Vagina (tissue), 2 donors: ENCODE measurements at places on chromosomes 6 and 20. TPM values are rescaled to one million over a fixed set of nuclear protein-coding genes. Genes with fewer than 3 reads are reported as not detected.

DNA sequence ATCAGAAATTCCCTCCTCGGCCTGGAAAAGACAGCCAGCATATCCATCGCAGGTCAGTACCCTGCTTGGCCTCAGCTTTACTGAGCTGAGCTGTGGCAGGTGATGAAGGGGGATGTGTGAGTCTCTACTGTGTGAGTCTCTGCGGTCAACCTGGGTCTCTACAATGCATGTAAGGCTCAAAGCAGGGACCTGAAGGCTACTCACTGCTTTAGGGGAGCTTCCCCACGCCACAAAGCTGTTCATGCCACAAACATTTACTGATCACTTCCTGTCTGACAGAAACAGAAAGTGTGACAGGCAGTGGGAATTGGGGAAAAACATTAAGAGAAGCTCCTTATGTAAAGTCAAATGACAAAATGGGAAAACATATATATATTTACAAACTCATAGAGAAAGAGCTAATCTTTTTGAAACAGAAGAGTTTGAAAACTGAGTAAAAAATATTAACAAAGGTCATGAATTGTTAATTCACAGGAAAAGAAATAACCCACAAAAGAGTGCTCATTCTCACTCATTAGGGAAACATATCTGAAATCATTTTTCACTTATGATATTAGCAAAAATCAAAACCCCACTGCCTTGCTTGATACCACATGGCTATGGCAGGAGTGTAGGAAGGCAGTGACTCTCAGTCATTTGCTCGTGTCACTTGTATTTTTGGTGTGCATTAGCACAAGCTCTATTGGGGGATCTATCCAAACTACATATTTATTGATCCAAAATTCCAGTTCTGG lies 5.8 kb downstream of the BTN3A3 start:
- DNase-seq, result no peak

DNA sequence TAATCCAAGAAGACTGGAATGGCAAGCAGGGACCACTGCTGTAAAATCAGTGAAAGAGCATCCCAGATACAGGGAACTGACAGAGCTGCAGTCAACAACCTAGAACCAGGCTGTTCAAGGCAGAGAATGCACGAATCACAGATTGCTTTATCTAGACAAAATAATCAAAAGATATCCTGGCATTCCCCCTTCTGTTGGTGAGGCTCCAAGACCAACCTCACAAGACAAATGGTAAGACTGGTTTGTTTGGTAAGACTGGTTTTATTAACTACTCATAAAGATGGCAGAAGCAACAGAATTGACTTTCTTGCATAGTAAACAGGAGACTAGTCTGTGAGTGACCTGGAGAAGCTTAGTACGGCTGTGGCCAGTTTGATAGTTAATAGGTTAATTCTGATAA lies 88.8 kb upstream of the AHI1 start:
- DNase-seq, result no peak

- no peak for DNase-seq
Observed at GRCh38 chr6:40387127-40387870, 199.9 kb downstream of the LRFN2 start.

DNA sequence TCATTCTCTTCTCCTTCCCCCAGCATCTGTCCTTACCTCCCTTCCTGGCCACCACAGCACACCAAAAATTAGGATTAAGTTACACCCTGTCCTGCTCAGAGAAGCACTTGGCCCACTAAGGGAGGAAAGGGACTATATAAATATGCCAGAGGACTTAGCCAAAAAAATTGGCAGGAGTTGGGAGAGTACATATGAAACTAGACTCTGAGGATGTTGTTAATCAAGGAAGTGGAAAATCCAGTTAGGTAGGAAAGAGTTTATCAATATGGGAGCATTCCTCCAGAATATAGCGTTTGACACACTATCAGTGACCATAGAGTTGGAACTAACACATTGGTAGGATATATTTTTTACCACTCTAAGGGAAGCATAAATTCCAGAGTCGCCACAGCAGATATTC lies 57.3 kb upstream of the TSHZ2 start:
- no peak for DNase-seq

DNA sequence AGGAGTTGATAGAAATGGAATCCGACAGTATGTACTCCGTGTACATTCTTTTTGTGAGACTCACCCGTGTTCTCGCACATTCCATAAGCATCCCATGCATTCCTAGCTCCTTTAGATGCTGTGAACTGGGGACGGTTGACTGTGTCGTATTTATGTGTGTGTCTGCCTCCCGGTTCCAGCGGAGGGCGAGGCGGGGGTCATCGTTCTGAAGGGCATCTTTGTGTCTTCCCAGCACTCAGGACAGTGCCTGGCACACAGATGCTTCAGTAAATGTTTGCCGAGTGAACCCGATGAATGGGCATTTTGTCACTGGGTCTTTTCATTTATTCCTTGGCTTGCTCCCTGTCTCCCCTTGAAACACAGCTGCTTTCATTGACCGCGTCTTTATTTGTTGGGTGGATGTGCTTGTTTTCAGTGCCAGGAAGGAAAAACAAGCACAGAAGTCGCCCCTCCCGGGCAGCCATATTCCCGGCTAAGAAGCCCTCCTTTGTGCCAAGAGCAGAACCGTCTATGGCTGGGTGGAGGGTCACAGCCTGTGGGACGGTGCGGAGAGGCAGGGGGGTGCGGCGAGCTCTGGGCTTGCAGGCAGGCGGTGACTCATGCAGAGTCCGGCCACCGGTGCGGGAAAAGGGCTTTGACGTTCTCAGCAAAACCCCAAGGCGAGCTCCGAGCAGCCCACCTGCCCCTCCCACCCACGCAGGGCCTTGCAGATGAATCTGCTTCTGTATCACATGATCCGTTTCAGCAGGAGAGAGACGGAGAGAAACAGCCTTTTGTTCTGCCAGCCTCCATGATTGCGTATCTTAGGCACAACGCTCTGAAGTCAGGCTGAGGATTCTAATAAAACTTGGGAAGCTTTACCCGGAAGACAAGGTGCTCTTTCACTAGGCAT lies 11.2 kb upstream of the PSMG4 start:
- DNase-seq, result no peak

- DNase-seq, result no peak
Observed at GRCh38 chr6:136254851-136255466, 4.8 kb upstream of the MTFR2 start.

DNA sequence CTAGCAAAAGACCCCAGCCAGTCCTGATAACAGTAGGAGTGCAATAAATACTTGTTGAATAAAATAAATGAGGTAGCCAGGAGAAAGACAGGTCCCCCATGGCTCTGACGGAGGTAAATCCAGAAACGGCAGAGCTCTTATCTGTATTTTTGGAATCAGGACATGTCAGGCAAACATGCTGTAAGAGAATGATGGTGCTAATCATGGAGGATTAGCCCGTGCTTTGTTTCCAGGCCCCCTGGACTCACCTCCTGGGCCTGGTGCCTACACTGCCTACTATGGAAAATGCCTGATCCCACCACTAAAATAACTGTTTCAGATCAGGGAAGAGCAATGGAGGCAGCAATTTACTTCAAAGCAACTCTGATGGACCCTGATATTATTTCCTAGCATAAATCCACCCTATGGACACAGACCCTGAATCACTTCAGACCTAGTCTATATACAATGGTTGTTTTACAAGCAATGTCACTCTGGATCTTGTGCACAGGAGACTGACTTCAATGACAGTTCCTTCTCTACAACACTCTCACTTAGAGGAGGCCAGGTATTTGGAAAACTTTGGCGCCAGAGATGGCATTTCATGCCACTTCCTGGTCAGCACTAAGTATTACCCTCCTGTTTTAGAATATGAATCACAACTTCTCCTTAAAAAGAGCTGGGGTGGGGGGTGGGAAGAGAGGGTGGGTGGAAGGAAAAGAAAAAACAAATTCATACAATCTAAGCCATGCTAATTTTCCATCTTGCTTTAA lies 6.4 kb downstream of the MRPL14 start:
- no peak for DNase-seq

DNA sequence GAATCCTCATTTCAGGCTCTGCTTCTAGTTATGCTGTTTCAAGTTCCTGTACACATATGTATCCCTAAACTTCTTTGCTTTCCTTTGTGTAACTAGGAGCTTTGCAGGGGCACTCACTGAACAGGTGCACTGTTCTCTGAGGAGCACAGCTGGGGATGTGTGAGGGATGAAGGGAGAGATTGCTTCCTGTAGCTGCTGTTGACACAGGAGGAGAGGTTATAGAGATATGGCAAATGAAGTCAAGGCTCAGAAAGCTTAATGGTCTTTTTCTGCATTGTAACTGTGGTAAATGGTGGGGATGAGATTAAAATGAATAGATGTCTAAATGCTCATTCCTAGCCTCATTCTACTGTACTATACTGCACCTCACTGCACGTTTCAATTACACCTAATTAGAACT lies 454.3 kb downstream of the BTBD3 start:
- no peak for DNase-seq

DNA sequence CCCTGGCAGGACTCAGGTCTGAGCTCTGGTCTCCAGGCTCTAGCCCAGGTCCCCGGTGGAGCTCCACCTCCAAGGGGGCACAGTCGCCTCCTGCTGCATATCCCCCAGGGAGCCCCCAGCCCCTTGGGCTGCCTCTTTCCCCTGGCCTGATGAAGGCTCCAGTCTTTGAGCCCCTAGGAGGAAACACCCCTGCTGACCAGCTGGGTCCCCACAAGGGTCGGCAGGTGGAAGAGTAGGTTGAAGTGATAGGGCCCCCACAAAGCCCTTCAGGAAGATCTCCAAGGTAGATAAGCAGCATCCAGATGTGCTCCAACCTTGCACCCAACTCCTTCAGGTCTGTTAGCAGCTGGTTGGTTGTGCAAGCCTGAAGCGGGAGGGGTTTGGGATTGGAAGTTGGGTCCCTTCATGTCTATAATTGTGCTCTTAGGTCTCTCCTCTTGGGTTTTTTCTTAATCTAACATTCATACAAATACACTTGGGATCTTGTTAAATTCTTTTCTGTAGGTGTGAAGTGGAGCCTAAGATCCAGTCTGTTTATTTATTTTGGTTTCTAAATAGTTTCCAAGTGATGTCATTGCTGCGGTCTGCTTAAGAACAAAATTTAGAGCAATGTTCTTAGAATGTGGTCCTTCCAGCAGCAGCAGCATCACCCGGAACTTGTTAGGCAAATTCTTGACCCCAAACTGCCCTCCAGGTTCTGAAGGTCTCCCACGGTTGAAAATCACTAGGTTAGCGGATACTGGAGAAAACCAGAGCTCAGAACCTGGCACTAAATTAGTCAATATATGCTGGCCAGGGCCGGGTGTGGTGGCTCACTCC lies 5.1 kb downstream of the UBE2C start:
- no peak for DNase-seq

DNA sequence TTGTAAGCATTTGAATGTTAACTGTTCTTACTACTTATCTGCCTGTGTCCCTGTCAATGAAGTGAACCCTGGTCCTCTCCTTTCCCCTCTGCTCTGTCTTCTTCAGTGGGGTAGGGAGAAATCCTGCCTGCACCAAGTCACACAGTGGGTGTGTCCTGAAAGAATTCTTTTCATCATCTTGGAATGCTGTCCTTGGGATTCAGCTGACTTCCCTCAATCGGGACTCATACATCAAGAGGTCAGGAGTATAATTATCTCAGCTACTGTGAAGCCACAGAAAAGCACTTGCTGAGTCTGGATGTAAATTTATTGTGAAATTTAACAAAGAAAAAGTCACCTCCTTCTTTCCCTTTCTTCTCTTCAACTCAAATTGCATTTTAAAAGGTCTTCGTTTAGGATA lies 328.5 kb downstream of the SOX4 start:
- no peak for DNase-seq

DNA sequence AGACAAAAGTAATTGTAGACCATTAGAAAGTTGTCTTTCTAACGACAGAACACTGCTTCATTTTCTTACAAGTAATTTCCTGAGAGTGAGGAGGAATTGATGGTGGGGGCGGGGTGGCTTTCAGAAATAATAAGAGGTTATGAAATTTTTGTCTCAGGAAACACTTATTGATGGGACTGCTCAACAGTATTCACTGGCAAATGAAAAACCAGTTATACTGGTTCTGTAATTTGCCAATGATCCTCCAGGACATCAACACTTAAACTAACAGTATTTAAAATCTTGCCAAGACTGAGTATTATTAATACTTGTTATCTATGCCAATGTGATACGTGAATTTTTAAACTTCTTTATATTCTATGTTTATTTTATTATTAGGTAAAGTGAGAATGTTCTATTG lies 41.8 kb upstream of the FUT9 start:
- DNase-seq, result no peak

DNA sequence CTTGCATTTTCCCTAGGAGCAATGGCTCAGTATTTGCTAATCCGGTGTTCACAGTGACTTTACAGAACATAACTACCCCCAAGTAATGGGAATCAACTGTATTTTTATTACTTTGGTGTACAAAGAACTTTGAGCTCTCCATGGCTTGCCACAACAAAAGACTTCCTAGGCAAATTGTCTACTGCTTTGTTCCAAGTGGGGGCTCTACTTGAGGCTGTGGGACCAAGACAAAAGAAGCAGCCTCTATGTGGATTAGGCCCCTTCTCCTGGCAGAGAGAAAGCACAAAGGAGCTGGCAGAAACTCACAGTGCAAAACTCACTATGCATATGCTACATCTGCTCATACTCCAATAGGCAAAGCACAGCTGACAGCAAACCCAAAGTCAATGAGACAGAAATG lies 853 bp downstream of the WFDC8 start:
- DNase-seq, result no peak

EYS gene
- total RNA-seq, result not detected
